Renal cortical epithelial cell (primary cell): ENCODE measurements at places on chromosomes 6 and 20. TPM values are rescaled to one million over a fixed set of nuclear protein-coding genes. Genes with fewer than 3 reads are reported as not detected.

- DNase-seq, result peak; percentile 7
Measured at GRCh38 chr6:132499757-132500156, 13.2 kb downstream of the STX7 start.

DNA sequence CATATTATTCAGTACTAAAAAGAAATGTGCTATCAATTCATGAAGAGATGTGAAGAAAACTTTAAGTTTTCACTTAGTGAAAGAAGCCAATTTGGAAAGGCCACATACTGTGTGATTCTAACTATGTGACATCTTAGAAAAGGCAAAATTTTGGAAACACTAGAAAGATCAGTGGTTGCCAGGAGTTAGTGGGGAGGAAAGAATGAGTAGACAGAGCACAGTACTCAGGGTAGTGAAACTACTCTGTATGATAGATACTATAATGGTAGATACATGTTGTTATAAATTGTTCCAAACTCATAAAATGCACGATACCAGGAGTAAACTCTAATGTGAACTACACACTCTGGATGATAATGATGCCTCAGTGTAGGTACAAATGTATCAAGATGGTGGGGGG lies 14.2 kb downstream of the NCOA3 start:
- no peak for DNase-seq

DNA sequence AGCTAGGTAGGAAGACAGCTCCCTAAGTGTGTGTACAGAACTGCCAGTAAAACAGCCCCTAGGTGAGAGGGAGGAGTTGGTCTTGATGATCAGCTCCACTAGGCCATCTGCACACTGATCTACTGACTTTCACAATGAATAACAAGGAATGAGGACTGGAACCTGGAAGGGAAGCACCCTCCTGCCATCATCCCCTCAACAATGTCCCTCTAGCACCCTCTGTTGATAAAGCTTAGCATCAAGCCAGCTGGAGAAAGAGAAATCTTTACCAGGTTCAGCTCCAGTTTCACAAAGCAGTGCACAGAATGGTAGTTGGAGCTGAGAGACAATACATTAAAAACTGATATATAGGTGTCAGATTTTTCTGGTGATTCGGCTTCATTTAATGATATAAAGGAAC lies 57.2 kb upstream of the IRAK1BP1 start:
- peak; percentile 27 for DNase-seq

GRCh38 chr6:69338431-69339162 lies 458.2 kb downstream of the LMBRD1 start:
- no peak for DNase-seq

Gene ETV7
- 0.40 and 0.87 TPM in 2 replicates for total RNA-seq

- DNase-seq, result peak; percentile 93
Measured at GRCh38 chr6:71107911-71108420, 151.1 kb upstream of the B3GAT2 start.

GRCh38 chr6:133360194-133360593 lies 119.0 kb downstream of the EYA4 start:
- no peak for DNase-seq

DNA sequence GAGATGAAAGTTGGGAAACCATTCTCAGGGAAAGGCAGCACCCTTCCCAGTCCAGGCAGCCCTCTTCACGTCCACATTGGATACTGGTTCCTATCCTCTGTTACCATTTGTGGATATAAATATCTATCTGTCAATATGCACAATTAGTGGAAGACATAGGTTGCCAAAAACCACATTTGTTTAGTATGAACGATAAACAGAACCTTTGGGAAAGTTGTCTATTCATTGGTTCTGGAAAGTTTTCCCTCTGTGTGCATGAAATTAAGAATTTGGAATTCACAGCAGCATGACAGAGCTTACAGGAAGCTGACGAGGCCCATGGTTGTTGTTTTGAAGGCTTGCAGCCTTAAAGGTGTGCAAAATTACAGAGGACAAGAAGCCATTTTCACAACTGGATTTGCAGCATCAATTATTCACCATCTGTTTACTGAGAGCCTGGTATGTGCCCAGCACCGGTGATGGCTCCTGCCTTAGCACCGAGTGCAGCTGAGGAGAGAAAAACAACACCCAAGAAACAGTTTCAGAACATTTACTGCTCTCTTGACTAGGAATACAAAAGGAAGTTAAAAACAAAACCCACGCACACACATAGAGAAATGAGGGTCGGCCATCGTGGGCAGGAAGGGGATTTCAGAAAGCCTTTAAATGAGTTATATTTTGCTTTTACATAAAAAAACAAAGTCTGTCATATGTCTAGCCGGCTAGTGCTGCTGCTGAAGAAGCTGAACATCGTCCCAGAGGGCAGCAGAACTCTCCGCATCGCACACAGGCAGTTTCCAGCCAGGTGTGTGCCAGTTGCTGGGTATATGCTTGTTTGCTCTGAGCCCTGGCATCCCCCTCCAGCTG lies 319.6 kb downstream of the FARS2 start:
- DNase-seq, result no peak

- no peak for DNase-seq
Measured at GRCh38 chr6:52513464-52513863, 63.4 kb downstream of the TRAM2 start.
